Stimulated activated CD4-positive, alpha-beta T cell treated with anti-CD3 and anti-CD28 coated beads, Interleukin-1b, Interleukin-23, amount 100 ng/mL, for 1 hour (primary cell): ENCODE measurements at places on chromosomes 11 and 22.
A peak's percentile ranks its signal among the peaks of the same experiment; 100 is the strongest.

DNA sequence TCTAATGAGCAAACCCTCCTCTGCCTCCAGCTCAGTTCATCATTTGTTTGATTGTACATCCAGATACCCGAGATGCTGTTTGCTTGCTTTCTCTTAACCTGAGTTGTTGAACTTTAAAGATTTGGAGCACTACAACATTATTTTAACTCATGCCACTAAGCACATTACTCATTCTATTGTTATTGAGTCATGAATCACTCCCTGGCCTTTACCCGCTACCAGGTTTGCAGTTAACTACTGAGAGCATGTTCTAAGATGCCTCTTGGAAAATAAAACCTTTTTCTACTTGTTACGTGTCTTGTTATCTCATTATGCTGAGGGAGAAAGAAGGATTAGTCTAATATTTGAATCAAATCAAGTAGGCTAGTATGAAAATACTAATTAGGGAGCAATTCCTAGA, 720.6 kb upstream of the ANO5 start:
- no peak for DNase-seq

DNA sequence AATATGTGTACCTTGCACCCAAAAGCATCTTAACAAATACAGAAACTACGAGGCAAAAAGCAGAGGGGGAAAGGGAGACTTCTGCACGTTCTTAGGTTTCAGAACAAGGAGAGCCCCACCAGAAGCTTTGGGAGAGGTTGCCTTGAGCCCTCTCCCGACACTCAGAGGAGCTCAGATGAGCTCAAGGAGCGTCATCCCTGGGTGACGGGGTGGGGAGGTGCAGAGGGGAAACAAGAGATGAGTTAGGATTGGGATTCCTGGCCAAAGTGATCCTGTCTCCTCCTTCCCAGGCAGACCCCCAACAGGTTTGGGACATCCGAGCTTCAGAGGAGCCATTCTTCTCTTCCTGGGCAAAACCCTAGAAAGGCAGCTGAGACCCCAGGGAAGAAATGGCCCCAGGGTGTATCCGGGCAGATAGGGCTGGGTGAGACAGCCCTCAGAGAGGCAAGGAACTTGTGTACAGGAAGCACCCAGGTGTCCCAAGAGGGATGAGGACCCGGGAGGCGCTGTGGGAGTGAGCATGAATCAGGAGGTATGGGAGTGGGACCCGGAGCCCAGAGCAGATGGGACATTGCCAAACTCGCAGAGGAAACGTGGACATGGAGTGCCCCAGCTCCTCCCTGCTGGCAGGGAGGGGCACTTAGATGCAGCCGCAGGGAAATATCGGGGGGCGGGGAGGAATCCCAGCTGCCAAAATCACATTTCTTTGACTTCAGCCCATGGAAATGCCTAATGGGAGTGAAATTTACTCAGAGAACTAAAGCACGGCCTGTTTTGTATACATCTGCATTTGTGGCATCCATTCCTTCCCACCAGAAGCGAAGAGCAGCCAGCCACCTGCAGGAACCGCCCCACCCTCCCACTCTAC, 12.4 kb downstream of the C1QTNF6 start:
- DNase-seq: no peak

DNA sequence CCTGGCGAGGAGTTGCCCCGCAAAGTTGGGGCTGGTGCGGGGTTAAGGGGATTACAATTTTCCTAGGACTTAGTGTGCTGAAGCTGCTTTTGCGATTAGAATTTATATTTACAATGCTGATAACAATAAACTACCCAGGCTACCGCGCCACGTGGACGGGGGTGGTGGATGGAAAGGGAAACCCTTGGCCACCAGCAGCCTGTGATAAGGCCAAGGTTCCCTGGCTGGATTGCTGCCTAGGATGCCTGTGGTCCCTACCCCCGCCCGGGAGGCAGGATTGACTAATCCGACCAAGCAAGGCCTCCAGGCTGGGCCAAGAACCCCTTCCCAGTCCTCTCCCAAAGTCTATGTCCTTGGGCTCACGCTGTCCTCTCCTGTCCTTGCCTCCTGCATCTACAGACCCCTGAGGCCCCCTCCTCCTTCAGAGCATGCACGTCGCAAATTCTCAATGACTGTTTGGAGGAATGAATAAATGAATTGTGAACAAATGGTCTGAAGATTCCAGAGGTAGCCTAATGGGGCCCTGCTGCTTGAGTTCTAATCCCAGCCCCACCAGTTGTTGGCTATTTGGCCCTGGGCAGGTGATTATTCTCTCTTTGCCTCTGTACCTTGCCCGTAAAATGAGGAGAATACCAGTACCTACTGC, 7.6 kb upstream of the CHKA start:
- DNase-seq: no peak

- DNase-seq: no peak
These were observed 23.6 kb upstream of the MYRF start for GRCh38 chr11:61728940-61729219.

GRCh38 chr22:48829908-48830307, 997.8 kb downstream of the BRD1 start:
- DNase-seq: no peak

DNA sequence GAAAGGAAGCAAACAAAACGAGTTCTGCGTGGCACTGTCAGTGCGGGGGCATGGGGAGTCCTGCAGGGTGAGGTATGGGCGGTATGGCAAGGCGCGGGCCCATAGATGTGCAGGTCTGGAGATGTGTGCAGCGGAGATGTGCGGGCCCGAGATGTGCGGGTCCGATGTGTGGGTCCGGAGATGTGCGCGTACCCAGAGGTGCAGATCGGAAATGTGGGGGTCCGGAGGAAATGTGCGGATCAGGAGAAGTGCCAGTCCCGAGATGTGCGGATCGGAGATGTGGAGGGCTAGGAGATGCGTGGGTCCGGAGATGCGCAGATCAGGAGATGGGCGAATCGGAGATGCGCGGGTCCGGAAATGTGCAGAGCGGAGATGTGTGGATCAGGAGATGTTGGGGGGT, 35.9 kb downstream of the CDPF1 start:
- no peak for DNase-seq

DNA sequence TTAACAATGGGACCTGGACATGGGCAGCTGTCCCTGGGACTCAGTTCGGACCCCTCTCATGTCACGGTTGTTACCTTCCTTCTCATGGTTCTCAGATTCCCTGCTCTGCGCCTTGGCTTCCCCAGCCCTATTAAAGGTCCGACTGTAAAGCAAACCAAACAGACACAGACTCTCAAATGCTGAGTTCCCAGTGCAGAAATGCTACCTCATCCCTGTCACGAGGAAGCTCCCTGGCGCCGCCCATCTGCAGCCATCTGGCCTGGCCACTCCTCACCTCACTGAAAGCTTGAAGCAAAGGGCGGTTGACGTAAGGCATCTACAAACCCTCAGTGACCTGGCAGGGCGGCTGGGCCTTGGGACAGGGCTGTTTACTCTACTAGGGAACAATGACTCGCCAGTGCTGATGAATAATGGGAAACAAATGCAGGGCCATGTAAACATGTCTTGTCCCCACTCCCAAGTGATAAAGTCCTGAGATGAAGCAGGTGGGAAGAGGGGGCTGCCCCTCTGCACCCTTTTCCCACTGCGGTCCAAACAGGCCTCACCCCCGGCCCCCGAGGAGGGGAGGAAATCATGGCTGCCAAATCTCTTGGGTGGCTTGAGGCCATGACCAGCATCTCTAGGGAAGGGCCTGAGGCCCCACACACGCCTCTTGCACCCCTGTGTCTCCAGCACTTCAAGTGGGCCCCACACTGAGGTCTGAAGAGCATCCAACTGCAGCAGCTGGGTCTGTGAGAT, 49.3 kb downstream of the SCUBE1 start:
- DNase-seq: no peak

- DNase-seq: no peak
These were observed 639 bp downstream of the INCENP start for GRCh38 chr11:62124186-62125113.

GRCh38 chr11:121864660-121865059, 251.4 kb downstream of the BLID start:
- DNase-seq: no peak

DNA sequence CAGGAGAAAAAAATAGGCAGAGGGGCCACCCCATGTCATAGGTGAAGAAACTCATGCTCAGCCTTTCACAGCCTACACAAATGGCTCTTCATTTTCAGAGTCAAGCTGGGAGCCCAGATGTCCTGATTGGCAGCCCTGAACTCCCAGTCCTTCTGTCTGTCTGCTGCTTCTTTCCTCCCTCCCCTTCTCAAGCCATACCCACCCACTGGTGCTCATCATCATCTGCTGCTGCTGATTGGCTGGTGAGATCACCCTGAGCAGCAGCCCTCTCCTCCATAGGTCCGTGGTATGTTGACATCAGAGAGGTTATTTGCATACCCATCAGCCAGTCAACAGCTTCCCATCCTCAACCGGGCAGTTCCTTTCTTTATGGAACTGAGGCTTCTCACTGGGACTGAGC, 46.1 kb upstream of the PRDM11 start:
- no peak for DNase-seq

GRCh38 chr11:3232956-3233355, 739 bp upstream of the MRGPRE start:
- DNase-seq: no peak

DNA sequence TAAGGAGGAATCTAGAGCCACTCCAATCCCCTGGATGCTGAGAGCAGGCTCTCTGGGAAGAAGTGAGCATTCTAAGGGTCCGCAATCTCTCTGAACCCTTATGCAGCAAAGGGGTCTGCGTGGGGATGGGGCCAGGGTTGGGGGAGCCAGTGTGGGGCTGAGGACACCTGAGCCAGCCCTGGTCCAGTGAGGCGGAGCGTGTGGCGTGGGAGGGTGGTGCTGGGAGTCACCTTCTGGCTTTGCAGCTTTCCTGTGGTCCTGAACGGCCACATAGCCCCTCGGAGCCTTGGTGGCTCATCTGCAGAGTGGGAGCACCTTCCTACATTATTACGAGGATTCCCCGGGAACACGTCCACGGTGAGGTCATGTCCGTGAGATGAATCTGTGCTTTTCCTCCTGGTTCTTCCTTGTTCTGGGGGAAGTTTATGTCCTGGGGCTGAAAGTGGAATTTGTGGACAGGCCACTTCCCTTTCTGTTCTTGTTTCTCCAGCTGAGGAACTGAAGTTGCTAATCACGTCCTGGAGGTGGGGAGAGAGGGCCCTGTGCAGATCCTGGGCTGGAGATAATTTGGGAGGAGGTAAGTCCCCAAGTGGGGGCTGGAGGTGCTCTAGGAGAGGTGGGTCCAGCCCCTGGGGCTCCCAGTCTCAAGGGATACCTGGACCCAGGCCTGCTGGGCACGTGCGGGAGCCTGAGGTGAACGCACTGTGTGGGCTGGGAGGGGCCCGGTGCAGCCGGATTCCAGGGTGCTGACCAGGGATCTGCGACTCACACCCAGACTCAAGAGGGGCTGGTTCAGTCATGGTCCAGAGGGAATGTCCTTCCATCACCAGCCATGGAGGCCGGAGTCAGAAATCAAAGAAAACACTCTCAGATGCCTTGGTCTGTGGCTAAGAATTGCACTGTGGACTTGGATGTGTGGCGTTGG, 6.1 kb downstream of the MRGPRE start:
- no peak for DNase-seq

GRCh38 chr11:102391549-102392237, 44.7 kb downstream of the BIRC2 start:
- DNase-seq: no peak

GRCh38 chr22:32334660-32335365, 22.9 kb upstream of the RFPL3 start:
- no peak for DNase-seq

GRCh38 chr22:29375398-29376076, 12.8 kb downstream of the AP1B1 start:
- no peak for DNase-seq

DNA sequence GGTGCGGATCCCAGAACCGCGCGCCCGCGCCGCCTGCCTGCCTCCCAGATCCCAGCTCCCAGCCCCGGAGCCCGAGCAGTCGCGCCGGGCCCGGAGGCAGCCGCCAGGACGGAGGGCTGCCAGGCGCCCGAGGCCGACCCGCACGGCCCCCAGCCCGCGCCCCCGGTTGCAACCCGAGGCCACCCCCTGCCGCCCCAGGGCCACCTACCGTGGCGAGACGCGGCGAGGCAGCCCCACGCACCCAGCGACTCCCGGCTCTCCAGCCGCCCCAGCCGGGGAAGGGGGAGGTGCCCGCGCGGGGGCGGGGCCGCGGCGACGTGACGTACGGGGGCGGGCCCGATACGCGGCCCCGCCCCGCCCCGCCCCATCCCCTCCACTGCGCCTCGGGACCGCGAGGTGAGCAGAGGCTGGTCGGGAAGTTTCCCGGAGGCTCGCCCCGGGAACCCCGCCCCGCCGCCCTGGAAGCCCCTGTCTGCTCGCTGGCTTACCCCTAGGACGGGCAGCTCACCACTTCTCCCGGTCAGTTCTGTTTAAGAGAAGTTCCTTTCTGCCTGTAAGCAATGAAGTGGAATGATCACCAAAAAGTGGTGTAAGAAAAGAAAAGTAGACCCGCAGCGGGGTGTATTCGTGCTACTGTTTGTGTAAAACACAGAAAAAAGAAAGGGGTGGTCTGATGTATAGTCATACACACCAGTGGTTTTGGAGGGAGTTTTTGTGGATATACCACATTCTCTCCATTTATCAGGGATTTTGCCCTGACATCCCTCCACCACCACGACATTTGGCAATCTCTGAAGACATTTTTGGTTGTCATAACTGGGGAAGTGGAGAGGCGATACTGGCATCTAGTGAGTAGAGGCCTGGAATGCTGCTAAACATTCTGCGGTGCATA, at the start of gene TPST2:
TPST2 (minus strand) TSS at position 288 of the 892 bp plus-strand sequence. CDS start 48,502 bp downstream, outside the sequence.
- peak; percentile 57 for DNase-seq

- no peak for DNase-seq
These were observed 10.4 kb upstream of the PPP2R1B start for GRCh38 chr11:111776398-111777093.

GRCh38 chr11:120031612-120032600, 106.0 kb downstream of the TRIM29 start:
- DNase-seq: no peak

- DNase-seq: no peak
These were observed 241.8 kb downstream of the LARGE1 start for GRCh38 chr22:33678523-33678922.

GRCh38 chr22:33232071-33232470, 173.9 kb upstream of the SYN3 start:
- no peak for DNase-seq

DNA sequence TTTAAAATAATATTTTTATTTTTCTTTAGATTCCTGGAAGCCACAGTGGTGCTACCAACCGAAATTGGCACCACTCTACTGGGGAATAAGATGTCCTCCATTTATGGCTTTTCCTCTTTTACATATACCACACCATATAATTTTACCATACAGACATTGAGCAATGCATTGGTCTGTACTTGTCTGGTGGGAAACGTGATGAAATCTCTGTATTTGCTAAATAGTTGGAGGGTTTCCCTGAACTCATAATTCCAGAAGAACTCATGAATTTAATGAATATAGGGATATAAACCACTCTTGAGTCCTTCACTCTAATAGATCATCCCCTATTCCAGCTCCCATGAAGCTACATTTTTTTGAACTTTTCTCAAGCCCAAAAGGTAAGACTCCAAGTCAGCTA, 28.0 kb upstream of the MMP13 start:
- no peak for DNase-seq

GRCh38 chr11:127056338-127056971, 55.9 kb upstream of the KIRREL3 start:
- no peak for DNase-seq

- DNase-seq: no peak
These were observed 12.7 kb upstream of the TMA7B start for GRCh38 chr22:39947220-39948216.

- DNase-seq: no peak
These were observed 71.4 kb upstream of the LINC01488 start for GRCh38 chr11:69409812-69410645.

GRCh38 chr11:81772166-81772565, 961.5 kb downstream of the FAM181B start:
- DNase-seq: no peak

GRCh38 chr11:17605651-17606122, 58.6 kb downstream of the OTOG start:
- no peak for DNase-seq

GRCh38 chr11:119318240-119319135, 1.6 kb upstream of the MCAM start:
- no peak for DNase-seq
